Activated naive CD4-positive, alpha-beta T cell treated with anti-CD3 and anti-CD28 coated beads, Interleukin-2, amount 10 ng/mL, durations not matched to agents 5 hours and 36 hours (primary cell): ENCODE measurements at places on chromosomes 7 and 10. TPM values are rescaled to one million over a fixed set of nuclear protein-coding genes. Genes with fewer than 3 reads are reported as not detected.

Gene MYO1G
- 382 TPM for total RNA-seq

Gene BLNK
- not detected for total RNA-seq

Gene GNGT1
- not detected for total RNA-seq

Gene UBTD1
- total RNA-seq: 1.4 TPM

Gene CALML5
- total RNA-seq: not detected

Gene GRM3
- total RNA-seq: not detected

Gene HOXA10
- 0.29 TPM for total RNA-seq

Gene TBX20
- total RNA-seq: 0.38 TPM

Gene NT5C3A
- total RNA-seq: 46.1 TPM

Gene UCN3
- total RNA-seq: not detected

Gene HECW1
- not detected for total RNA-seq

Gene CALD1
- 1.8 TPM for total RNA-seq

Gene LRRN3
- total RNA-seq: 257 TPM

Gene IL15RA
- total RNA-seq: 16.5 TPM

Gene RGR
- not detected for total RNA-seq

Gene KEL
- total RNA-seq: 0.17 TPM

Gene ADCYAP1R1
- total RNA-seq: not detected

Gene FGFBP3
- total RNA-seq: 2.1 TPM

Gene CDH23
- 6.0 TPM for total RNA-seq

Gene PIP
- not detected for total RNA-seq
